ENCODE measurements at places on chromosomes 4 and X.

DNA sequence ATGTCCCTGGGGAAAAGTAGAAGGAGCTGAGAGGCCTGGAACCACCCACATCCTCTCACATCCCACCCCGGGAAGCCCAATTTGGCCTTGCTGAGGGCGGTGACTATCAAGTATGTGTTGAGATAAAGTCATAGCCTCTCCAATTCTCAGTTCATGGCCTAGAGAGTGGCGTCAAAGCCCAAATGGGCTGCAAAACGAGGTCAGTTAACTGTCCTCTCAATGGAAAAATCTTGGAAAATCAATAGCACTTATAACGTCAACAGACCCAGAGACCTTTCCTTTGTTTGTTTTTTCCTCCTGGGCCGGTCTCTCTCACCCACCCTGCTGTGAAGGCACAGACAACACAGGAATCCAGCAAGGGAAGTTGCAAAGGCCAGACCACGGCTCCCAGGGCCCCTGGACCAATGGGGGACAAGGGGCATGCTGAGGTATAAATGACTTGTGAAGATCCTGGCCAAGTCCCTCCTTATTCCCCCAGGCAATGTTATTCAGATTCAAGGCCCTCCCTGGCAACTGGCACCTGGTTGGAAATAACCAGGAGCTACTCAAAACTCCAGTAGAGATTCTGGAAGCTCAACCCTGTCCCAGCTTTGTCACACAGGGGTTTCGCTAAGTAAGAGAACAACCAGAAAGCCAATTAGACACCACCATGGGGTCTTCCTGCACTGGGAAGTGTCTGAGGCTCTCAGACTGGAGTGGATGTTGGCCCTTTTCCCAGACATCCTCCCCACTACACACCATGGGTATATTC, 38.6 kb downstream of the TSC22D3 start:
- DNase-seq, result no peak

- DNase-seq, result no peak
Measured at GRCh38 chr4:117400039-117400835, 314.9 kb upstream of the TRAM1L1 start.

GRCh38 chrX:46683048-46683447, 75.9 kb downstream of the SLC9A7 start:
- DNase-seq, result no peak

DNA sequence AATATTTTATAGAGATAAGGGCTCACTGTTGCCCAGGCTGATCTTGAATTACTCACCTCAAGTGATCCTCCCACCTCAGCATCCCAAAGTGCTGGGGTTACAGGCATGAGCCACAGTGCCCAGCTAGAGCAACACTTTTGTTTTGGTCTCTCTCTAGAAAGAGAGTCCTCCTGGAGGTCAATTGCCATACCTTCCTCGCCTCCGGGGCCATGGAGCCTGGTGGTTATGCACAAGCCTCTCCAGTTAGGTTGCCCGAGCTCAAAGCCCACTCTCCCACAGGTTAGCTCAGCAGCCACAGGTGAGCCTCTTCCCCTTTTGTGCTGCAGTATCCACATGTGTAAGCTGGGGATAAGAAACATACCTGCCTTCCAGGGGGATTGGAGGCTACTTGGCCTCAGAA, 24.2 kb upstream of the MAN2B2 start:
- no peak for DNase-seq

- DNase-seq, result no peak
Measured at GRCh38 chr4:15295421-15296162, 132.2 kb upstream of the C1QTNF7 start.
